SJSA1 (cell line): ENCODE measurements at places on chromosomes 7 and 10. TPM values are rescaled to one million over a fixed set of nuclear protein-coding genes. Genes with fewer than 3 reads are reported as not detected.

Gene SEMA3E
- 0.18 TPM in 1 of 2 replicates, not detected in the other for total RNA-seq

Gene CALCR
- not detected in 2 replicates for total RNA-seq

Gene ANXA8
- 0.16 and 0.31 TPM in 2 replicates for total RNA-seq

Gene CALHM3
- not detected in 2 replicates for total RNA-seq

Gene PTPRE
- total RNA-seq: 1.0 and 1.5 TPM in 2 replicates

Gene PDE1C
- 0.11 TPM in 1 of 2 replicates, not detected in the other for total RNA-seq

Gene ADAMTS14
- 0.66 and 1.2 TPM in 2 replicates for total RNA-seq

Gene DGKB
- total RNA-seq: not detected in 2 replicates

Gene GIMAP4
- not detected in 2 replicates for total RNA-seq

Gene FZD8
- 15.7 and 15.9 TPM in 2 replicates for total RNA-seq
